Ammon's horn (tissue), 1 donor: ENCODE measurements at places on chromosomes 3 and 15.
A peak's percentile ranks its signal among the peaks of the same experiment; 100 is the strongest.

GRCh38 chr3:146928421-146929059 lies 323.4 kb upstream of the PLSCR5 start:
- DNase-seq: no peak

DNA sequence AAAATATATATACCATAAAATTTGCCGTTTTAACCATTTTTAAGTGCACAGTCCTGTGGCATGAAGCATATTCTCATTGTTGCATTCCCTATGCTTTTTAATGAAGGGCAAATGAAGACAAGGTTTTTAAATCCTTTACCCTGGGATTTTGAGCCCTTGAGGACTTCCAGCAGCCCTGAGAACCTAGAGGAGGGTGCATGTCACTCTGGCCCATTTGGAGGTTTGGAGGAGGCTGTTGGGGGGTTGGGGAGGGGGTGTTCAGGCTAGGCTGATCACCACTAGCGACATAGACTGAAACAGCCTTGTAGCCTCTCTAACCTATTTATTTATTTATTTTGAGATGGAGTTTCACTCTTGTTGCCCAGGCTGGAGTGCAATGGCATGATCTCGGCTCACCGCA lies 86.0 kb downstream of the SMAD6 start:
- no peak for DNase-seq

- no peak for DNase-seq
Measured at GRCh38 chr3:64354956-64355355, 129.7 kb upstream of the PRICKLE2 start.

- DNase-seq: peak; percentile 64
Measured at GRCh38 chr15:76058714-76059319, 968 bp upstream of the TMEM266 start.

GRCh38 chr3:27914199-27914598 lies 192.1 kb upstream of the EOMES start:
- no peak for DNase-seq

DNA sequence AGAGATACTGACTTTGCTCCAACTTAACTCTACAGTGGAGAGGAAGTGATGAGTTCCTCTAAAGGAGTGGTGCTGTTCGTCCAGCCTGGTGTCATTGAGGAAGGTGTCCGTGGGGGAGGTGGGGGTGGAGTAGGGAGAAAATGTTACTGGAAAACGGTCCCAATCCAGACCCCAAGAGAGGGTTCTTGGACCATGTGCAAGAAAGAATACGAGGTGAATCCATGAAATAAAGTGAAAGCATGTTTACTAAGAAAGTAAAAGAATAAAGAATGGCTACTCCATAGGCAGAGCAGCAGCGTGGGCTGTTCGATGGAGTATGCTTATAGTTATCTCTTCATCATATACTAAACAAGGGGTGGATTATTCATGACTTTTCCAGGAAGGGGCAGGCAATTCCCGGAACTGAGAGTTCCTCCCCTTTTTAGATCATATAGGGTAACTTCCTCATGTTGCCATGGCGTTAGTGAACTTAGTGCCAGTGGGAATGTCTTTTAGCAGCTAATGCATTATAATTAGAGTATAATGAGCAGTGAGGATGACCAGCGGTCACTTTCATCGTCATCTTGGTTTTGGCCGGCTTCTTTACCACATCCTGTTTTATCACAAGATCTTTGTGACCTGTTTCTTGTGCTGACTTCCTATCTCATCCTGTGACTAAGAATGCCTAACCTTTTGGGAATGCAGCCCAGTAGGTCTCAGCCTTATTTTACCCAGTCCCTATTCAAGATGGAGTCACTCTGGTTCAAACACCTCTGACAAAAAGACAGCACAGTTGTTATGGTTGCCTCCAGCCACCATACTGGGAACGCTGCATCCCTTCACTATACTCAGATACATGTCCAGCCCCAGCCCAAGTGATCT lies 38.6 kb downstream of the CLEC3B start:
- DNase-seq: peak; percentile 35

GRCh38 chr3:67376416-67376815 lies 278.0 kb downstream of the SUCLG2 start:
- DNase-seq: no peak

GRCh38 chr15:71142780-71143179 lies 27.5 kb downstream of the THSD4 start:
- no peak for DNase-seq

GRCh38 chr3:12622335-12622734 lies 41.6 kb downstream of the RAF1 start:
- no peak for DNase-seq

DNA sequence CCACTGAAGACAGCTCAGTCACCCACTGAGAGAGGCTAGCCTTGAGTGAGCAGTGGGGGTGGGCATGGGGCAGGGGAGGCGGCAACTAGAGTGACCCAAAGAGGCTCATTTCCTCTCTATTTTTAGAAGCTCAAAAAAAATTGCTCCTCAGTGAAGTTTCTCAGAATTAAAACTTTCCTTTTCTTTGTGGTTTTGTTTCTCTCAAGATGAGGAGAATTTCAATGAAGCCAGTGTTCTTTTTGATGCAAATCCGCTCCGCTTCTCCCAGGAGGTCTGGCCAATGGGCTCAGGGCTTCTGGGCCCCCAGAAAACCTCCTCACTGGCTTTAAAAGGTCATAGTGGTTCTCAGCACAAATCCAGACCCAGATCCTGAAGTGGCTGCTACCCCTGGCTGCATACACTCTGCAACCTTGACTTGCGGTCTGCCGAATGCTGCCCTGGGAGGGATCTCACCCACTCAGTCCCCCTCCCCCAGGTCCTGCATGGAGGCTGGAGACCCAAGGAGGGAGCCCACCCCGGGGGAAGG lies at the start of gene ACSBG1:
TSS of gene ACSBG1 (minus strand) at position 51 of the 526 bp plus-strand sequence. CDS start 64 bp downstream, outside the sequence.
- no peak for DNase-seq

- no peak for DNase-seq
Measured at GRCh38 chr3:67587301-67587700, 67.1 kb downstream of the SUCLG2 start.

DNA sequence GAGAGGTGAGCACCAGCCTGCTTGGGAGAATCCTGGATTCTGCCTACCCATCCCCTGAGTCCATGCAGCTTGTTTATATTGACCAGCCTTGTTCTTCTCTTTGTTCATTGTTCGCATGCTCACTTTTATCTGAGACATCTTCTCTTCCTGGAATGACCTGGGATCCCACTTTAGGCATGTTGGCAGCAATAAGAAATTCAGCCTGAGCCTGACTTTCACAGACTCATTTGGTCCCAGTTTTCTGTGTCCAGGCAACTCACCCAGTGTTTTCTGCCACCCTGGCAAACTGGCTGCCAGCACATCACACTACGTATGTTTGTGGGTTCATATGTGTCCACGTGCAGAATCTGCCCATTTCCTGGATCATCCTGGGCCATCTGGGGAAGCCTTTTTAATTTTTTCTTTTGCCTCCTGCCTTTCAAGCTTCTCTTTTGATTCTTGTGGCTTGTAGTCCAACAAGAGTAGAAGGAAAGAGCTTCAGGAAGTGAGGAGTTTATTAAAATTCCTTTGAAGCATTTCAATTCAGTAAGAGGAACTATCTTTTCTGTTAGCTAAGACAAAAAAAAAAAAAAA lies 199.9 kb downstream of the FNDC3B start:
- DNase-seq: no peak

DNA sequence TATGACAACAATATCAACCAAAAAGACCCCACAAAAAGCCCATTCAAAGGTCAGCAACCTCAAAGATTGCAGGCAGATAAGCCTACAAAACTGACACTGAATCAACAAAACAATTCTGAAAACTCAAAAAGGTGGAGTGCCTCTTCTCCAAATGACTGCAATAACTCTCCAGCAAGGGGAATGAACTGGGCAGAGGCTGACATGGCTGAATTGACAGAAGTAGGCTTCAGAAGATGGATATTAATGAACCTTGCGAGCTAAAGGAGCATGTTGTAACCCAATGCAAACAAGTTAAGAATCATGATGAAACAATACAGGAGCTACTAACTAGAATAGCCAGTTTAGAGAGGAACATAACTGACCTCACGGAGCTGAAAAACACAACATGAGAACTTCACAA lies 20.4 kb upstream of the SLC25A38 start:
- DNase-seq: no peak

DNA sequence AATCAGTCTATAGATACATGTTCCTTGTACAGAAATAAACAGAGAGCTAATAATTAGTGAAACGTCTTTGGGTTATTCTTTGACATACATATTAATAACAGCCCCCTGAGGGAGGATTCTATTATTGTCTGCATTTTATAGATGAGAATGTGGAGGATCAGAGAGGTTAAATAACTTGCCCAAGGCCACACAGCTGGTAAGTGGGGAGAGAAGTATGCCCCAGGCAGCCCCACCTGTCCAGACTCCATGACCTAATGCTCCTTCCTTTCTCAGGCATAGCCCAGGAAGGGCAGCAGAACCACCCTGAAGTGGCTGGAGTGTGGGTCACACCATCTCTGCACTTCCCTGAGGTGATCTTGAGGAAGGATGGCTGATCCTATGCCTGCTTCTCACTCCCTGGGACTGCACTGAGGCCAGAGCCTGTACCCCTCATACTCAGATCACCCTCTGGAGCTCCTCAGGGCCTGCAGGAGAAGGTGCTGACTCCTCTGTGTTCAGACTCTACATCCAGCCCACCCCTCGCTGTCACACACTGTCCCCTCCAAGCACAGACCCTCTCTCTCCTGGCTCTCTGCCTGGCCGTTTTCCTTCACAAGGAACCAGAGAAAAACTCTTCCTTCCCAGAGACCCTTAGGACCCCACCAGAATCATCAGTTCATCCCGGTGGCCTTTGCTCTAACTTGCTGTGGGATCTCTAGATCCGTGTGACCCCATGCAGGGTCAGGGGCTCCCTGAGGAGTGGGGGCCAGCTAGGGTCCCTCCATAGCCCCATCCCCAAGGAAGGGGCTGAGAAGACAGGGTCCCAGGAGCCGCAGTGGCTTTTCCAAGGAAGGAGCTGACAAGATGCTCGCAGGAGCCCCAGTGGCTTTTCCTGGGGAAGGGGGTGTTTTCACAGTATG lies 4.4 kb upstream of the HHATL start:
- no peak for DNase-seq

DNA sequence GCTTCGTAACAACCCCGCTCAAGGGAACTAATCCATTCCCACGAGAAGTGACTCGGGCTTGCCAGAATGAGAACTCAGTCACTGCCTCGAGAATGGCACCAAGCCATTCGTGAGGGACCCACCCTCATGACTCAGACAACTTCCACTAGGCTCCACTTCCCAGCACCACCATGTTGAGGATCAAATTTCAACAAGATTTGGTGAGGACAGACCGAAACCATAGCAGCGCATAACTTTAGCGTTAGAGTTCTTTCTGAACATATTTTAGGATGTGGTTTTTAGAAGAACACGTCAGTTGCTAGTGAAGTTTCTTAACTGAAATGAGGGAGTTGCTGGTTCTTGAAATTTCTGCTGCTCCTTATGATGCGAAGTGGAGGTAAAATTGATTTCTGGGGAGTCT lies 13.5 kb downstream of the PTPRG start:
- no peak for DNase-seq

DNA sequence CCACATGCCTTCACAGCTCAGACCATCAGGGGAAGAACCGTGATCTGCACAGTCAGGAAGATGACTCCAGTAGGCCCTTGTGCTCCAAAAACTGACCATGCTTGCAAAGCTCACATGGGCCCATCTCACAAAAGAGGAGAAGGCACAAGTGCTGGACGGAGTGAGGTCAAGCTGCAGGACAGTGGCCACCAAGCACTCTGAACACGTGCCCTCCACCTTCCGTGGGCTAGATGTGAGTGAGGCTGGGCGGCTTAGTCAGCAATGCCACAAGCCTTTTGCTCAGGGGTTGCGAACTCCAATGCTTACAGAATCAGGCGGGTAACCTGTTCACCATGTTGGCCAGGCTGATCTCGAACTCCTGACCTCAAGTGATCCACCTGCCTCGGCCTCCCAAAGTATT lies 70.9 kb downstream of the SCN5A start:
- no peak for DNase-seq
